ENCODE measurements at places on chromosomes 6 and 20.

- no peak for DNase-seq
These were observed 60.3 kb downstream of the ME1 start for GRCh38 chr6:83370567-83370966.

- peak; percentile 27 for DNase-seq
These were observed 12.4 kb downstream of the ADGRF5 start for GRCh38 chr6:46909371-46909770.

DNA sequence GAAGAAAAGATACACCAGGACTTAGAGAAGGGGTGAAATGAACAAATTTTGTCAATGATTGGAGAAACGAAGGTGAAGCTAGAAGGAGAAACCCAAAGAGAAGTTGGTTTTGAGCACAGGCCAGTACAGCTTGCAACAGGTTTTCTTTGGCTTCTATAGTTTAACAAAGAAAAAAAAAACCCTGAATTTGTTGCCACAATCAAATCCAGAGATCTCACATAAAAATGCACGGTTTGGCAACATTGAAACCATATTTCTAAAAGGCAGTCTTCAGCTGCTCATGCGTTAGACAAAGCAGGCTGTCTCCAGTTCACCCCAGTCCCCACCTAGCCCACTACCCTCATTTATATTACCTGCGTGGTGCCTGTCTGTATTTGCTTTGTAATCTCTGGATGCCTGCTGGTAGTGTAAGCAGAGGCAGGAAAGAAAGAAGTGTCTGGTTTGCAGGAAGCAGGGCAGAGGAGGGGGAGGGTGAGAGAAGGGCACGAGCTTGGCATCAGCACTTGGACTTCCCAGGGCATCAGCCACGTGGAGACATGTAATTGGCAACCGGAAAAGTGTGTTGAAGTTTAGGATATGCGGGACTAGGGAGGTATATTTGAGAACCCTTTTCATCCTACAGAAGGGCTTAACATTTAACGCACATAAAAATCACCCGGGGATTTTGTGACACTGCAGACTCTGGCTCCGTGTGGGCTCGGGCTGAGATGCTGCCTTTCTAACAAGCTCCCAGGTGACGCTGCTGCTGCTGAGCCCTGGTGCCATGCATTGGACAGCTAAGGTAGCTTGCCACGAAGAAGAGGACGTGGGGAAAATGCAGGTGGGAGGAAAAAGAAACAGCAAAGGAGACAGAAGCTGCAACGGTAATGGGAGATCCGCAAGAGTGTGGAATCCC lies 14.4 kb downstream of the PFDN4 start:
- DNase-seq = no peak

GRCh38 chr6:1130709-1131108 lies 181.2 kb upstream of the FOXQ1 start:
- no peak for DNase-seq

GRCh38 chr6:69758214-69758613 lies 38.6 kb downstream of the LMBRD1 start:
- no peak for DNase-seq

- DNase-seq = no peak
These were observed 111.8 kb downstream of the EDN3 start for GRCh38 chr20:59412181-59412580.
